Stimulated activated CD8-positive, alpha-beta memory T cell treated with anti-CD3 and anti-CD28 coated beads, Interleukin-4, amount 100 ng/mL, for 1 hour (primary cell): ENCODE measurements at places on chromosomes 7 and 10.

- no peak for DNase-seq
Measured at GRCh38 chr7:18740579-18740988, 245.0 kb downstream of the HDAC9 start.

DNA sequence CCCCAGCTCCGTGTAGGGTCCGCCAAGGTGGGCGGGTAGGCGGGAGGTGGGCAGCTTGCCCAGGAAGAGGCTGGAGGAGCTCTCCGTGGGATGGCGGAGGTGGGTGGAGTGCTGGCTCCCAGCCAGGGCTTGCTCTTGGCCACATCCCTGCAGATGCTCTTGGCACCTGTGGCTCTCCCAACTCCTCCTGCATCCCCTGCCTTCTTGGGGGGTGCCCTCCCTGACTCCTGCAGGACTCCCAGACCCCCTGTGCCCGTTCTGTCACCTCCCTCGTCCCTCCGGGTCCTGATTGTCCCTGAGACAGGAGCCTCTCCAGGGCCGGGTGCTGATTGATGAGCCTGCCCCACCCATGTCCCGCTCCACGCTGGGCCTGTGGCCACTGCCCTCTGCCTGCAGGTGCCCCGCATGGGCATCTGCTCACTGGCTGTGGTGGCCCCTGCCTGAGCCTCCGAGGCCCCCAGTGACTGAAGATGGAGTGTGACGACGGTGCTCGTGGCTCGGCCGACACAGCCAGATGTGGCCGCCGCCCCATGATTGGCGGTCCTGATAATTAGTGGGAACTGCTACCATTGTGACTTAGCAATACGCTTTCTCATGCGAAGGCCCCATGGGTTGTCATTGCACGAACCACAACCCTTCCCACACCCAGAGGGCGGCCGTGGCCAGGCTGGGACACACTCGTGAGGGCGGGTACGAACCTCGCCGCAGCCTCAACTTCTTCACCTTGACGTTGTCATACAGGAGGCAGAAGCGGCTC is 23.6 kb downstream of the CFAP46 start:
- DNase-seq = no peak

- no peak for DNase-seq
Measured at GRCh38 chr10:55746002-55746401, 615.1 kb downstream of the ZWINT start.

DNA sequence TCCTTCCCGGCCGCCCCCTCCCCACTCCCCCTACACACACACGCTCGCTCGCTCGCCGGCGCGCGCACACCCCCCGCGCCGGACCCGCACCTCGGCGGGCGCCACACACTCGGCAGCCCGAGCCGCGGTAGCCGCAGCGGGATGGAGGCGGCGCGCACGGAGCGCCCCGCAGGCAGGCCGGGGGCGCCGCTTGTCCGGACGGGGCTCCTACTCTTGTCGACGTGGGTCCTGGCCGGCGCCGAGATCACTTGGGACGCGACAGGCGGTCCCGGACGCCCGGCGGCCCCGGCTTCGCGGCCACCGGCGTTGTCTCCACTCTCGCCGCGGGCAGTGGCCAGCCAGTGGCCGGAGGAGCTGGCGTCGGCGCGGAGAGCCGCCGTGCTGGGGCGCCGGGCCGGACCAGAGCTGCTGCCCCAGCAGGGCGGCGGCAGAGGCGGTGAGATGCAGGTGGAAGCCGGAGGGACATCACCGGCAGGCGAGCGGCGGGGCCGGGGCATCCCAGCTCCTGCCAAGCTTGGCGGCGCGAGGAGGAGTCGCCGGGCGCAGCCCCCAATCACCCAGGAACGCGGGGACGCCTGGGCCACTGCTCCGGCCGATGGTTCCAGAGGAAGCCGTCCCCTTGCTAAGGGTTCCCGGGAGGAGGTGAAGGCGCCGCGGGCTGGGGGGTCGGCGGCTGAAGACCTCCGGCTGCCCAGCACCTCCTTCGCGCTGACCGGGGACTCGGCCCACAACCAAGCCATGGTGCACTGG is at the start of gene SORCS3:
SORCS3 (plus strand) TSS at position 104 of the 750 bp plus-strand sequence.
- DNase-seq = no peak

GRCh38 chr10:43684292-43684559 is 35.5 kb upstream of the ZNF32 start:
- DNase-seq = no peak

DNA sequence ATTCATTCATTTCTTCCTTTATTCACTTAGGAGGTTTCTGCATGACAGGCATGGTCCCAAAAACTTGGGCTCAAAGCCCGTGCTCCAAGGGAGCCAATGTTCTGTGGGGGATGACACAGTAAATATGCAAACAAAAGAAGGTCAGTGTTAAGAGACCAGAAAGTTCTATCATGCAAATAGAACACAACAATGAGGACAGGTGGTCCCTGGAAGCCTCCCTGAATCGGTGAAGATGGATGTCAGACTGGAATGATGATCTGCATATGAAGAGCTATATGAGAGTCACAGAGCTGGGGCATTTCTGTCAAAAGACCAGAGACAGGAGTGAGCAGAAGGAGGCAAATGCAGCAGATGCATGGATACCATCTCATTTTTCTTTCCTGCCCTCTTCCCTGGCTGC is 129.0 kb downstream of the ABCA13 start:
- no peak for DNase-seq
